SK-N-SH (cell line): ENCODE measurements at places on chromosomes 6 and 20. TPM values are rescaled to one million over a fixed set of nuclear protein-coding genes. Genes with fewer than 3 reads are reported as not detected.

Gene ZFP57
- polyA plus RNA-seq = not detected in 2 replicates

Gene TRDN
- polyA plus RNA-seq = not detected in 2 replicates

Gene CFB
- polyA plus RNA-seq = 42.1 and 64.4 TPM in 2 replicates

Gene APOBEC2
- polyA plus RNA-seq = not detected in 2 replicates

Gene DST
- 64.3 and 64.5 TPM in 2 replicates for polyA plus RNA-seq

GRCh38 chr6:70857387-70858077 lies 99.3 kb downstream of the B3GAT2 start:
- no peak for DNase-seq

DNA sequence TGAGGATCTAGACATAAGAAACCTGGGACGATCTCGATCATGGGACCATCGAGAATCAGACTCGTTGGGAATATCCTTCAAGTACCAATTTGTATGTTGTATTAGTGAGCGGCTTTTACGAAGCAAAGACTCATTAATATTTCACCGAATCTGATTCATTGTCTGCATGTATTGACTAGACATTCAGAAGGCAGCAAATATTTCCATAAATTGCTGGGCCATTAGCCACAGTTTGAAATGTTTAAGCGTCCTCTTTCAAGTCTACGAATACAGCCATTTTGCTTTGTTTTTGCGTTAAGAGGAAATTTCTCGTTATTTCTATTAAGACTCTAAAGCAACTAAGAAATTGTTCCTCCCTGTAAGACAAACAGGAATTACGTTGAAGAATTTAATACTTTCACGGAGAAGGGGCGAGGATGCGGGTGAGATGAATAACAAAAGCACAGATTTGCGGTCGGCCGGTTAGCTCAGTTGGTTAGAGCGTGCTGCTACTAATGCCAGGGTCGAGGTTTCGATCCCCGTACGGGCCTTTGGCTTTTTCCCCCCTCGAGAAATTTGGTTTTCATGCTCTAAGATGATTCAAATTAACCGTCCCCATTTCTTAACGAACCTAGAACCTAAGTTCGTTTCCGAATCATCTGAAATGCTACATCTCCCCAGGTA lies 18.5 kb downstream of the POM121L2 start:
- no peak for DNase-seq

GRCh38 chr6:33826537-33826936 lies 22.7 kb upstream of the MLN start:
- DNase-seq = no peak

DNA sequence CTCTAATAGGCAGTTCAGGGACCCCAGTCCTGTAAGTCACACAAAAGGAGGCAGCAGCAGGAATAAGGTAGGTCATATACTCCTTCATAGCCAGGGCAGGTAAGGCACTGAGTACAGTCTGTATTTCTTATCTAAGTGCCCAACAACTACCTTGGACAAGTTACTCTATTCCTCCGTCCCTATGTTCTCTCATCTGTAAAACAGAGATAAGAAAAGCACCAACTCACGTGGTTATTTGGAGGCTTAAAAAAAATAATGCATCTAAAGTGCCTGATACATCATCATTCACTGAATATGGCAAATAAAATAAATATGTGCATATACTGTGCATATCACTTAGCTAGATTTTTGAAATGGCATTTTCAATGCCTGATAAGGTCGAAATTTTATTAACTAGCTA lies 298.1 kb upstream of the CDYL start:
- no peak for DNase-seq

- DNase-seq = no peak
Measured at GRCh38 chr6:5294392-5295211, 33.3 kb downstream of the FARS2 start.

GRCh38 chr6:54990001-54990400 lies 143.4 kb downstream of the FAM83B start:
- DNase-seq = no peak

- DNase-seq = no peak
Measured at GRCh38 chr6:134864558-134864957, 85.3 kb downstream of the ALDH8A1 start.

- DNase-seq = no peak
Measured at GRCh38 chr6:33638556-33638955, 17.4 kb downstream of the ITPR3 start.
